ENCODE measurements at places on chromosomes 6 and 20.

- no peak for DNase-seq
Measured at GRCh38 chr6:149168968-149169367, 148.5 kb upstream of the TAB2 start.

- no peak for DNase-seq
Measured at GRCh38 chr6:36170704-36171103, 25.8 kb upstream of the BRPF3 start.

DNA sequence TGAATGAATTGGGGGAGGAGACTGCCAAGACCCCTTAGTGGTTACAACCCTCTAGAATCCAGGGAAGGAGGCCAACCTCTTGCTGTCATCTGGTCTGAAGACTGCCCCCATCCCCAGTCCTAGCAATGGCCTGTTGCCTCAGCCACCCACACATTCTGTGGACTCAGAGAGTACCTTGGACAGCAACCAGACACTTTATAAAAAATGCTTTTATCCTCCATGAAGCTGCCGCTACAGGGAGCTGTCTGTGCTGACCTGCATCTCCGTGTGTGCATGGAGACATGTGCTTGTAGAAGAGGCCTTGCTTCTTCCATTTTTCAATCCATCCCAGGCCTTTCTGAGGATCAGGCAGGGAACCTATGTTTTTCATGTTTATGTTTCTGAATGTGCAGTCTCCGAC, 15.2 kb downstream of the CDH22 start:
- peak; percentile 34 for DNase-seq

DNA sequence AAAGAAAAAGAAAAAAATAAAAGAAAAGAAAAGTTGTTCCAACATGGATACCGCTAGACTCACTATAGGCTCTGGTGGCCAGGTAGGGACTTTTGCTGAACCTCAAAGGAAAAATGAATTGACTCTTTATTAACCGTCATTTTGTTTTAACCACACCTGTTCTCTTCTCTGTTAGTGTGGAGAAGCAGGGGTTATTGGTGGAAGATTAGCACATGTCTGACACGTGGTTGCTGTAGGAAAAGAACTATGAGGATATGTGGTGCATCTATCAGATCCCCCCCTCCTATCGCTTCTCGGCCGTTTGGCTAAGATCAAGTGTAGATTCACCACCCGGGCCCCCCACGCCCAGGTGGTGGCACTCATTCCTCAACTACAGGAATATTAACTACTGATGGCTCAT, 212.4 kb upstream of the ZNF184 start:
- no peak for DNase-seq

DNA sequence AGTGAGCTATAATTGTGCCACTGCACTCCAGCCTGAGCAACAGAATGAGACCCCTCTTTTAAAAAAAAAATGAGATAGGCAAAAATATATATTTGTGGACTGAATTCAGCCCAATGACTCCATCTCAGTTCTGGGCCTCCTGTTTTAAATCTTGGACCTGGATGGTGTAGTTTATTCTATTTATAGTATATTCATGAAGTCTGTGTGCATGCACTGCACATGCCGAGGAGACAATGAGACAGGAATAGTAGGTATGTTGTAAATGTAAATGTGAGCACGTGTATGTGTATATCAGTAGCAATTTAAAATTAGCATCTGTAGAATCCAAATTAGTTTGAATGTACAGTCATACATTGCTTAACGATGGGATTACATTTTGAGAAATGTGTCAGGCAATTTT, 91.0 kb downstream of the TBC1D7 start:
- no peak for DNase-seq

DNA sequence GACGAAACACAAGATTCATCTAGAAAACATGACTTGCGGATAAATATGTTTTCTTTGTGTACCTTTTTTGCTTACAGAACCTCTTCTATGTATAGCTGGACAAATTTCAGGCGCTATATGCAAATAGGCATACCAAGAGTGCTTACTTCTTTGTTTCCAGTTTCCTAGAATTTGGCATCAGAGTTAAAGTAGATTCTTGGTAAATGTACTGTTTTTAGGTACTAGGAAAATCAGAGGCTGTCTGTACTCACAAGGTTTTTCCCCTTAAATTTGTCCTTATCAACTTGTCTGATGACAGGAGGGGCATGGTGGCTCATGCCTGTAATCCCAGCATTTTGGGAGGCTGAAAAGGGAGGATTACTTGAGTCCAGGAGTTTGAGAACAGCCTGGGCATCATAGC, 124.9 kb upstream of the TMEM170B start:
- DNase-seq: no peak

GRCh38 chr6:166569206-166569605, 17.3 kb downstream of the RAMACL start:
- no peak for DNase-seq

DNA sequence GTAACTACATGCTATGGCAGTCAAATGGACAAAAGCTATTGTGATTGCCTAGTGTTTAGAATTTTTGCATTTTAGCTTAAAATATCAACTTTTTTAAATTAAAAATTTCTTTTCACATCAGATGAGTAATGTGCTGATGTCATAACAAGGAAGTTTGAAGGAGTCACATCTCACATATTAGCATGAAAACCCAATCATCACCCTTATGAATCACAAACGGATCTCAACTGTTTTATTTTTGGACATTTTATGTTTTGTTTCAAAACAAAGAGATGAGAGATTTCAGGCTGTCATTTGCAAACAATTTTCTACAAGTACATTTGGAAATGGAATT, 53.6 kb upstream of the TRERF1 start:
- DNase-seq: peak; percentile 82

DNA sequence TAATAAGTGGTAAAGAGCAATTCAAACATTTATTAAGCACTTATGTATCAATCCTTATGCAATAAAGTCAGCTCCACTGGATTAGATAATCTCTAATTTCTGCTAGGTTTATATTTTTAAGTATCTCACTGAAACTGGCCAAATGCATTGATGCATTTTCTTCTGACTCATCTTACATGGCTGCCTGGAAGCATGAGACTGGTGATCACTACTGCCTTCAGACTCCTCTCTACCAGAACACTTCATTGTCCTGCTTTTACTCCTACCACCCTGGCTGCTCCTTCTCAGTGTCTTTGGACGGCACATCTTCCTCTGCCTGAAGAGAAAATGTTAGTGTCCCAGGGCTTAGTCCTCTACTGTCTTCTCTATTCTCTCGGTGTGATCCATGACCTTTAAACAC, 7.4 kb downstream of the CEP85L start:
- peak; percentile 45 for DNase-seq

DNA sequence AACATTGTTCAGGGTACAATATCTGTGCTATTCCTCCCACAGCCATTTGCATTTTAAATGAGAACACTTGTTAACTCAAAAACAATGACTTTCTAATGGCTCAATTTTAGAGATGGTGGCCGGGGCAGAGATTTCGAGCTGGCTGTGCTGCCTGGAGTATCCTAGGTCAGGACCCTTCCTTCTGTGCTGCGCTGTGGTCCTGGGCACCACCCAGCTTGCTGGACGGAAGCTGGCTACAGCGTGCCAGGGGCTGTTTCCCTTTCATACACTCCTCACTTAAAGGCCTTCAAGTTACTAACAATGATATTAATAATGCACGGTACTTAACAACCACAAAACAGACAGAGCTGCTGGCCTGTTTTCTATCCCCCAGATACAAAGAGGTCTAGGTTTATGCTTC, 194.4 kb upstream of the CST7 start:
- DNase-seq: no peak

DNA sequence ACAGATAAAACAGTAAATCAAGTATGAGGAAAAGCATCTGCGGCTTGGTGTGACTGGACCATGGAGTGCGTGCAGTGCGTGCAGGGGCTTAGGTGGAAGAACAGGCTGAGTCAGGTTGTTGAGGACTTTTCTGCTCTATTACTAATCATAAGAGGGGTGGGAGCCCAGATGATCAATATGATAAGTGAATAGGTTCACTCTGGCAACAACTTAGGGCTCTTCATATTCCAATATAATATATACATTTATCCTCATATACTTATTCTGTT, 56.4 kb downstream of the PDE10A start:
- no peak for DNase-seq

DNA sequence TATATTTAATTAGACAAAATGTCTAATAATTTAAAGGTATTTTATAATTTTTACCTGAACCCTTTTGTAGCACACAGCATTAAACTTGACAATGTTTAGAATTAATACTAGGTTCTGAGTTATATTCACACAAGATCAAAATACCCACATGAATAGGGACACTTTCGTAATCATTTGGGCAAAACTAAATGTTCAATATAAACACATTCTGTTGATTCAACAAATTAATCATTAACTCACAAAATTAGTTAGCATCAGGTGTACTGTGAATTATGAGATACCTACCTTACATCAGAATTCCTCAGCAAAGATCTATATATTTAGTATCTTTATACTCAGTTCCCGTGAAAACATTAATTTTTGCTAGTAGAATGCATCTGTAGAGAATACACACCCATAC, 481.5 kb upstream of the MANEA start:
- no peak for DNase-seq

GRCh38 chr6:52106994-52107393, 19.6 kb upstream of the PKHD1 start:
- no peak for DNase-seq

GRCh38 chr6:20769631-20770030, 235.4 kb downstream of the CDKAL1 start:
- DNase-seq: no peak

GRCh38 chr6:45031601-45032000, 296.5 kb upstream of the RUNX2 start:
- peak; percentile 16 for DNase-seq

DNA sequence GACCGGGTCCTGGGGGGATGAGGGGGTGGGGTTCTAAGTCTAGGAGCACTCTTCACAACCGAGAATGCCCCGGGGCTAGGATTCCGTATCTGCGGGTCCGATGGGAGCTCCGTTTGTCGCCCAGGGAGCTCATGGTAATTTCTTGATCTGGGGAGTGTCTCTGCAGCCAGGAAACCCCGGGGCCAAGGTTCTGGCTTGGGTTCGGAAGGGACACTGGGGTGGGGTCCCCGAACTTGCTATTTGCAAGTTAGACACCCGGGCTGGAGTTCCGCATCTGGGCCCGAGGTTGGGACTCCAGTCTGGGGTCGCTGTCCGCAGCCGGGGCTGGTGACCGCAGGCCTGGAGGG, 397 bp downstream of the PEDS1 start:
- no peak for DNase-seq

DNA sequence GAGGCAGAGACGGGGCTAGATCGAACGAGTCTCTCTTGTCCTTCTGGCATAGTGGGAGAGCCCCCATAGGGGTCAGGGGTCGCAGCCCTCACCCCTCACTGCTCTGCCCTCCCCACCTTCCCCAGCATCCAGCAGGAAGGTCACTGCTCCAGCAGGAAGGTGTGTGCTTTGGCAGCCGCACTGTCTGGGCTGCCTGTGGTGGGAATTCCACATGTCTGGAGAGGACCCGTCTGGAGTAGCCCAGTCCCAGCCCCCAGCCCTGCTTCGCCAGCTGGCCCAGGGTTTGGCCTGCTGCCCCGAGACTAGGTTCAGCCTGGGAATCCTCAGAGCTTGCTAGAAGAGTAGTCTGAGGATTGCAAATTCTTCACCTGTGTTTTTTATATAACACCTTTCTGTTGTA, 2.5 kb upstream of the R3HDML start:
- no peak for DNase-seq

- no peak for DNase-seq
Measured at GRCh38 chr6:1869308-1869707, 259.6 kb downstream of the FOXC1 start.

GRCh38 chr20:11329271-11329670, 588.4 kb upstream of the BTBD3 start:
- no peak for DNase-seq

DNA sequence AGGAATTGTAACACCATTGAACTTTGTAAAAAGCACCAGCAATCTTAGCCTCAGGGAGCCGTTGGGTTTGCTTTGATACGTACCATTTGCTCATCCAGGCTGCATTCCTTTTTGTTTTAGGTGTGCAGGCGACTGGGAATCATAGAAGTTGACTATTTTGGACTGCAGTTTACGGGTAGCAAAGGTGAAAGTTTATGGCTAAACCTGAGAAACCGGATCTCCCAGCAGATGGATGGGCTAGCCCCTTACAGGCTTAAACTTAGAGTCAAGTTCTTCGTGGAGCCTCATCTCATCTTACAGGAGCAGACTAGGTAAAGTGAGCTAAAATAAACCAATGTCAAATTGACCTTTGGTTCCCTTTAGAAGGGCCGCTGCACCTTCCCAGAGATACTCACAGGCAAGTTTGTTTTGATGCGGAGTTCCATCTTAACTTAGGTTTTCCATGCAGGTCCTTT, 1.6 kb downstream of the MYLIP start:
- DNase-seq: no peak

DNA sequence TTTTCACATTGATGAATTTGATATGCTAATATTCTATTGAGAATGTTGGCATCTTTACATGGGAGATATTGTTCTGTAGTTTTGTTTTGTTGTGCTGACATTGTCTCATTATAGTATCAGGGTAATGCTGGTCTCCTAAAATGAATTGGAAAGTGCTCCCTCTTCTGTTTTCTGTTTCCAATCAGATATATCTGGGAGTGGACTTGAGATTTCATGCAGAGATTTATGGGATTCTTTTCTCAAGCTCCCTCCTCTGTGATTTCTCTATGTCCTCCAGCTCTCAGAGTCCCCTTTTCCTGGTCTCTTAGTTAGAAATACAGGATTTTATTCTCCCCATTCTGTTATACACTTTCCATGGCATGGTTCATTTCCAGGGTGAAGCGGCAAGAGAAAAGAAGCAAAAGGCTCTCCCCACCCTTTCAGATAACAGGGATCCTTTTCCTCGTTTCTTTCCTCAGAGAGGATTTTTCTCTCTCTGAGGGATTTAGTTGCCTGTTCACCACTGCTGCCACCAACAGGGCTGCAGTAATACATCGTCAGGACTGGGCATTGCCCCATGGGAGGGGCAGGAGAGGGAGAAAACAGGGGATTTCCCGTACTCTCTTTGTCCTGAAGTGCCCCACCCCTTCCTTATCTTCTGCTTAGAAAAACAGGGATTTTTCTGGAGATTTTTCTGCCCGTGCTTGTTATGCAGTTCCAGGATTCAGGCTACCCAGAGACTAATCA, 59.3 kb upstream of the STMND1 start:
- peak; percentile 26 for DNase-seq

All from fibroblast of mammary gland (primary cell).